ENCODE measurements at places on chromosomes 2 and 18.

DNA sequence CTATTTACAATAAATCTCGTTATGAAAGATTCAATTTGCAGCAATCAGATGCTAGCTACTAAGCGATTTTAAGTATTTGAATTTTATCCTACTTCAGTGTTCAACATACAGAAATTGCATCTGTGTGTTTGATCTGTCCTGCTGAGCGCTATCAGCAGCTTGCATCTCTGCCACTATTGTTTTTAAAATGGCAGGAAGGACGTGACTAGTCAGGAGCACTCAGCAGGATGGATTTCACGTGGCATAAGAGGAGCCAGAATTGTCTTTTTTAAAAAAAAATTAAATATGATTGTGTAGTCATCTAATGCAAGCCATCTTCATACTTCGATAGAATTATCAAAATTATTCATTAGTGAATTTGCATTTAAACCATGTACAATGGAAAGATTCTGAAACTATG, 2.8 kb upstream of the KLHL14 start:
- peak; percentile 17 for DNase-seq

DNA sequence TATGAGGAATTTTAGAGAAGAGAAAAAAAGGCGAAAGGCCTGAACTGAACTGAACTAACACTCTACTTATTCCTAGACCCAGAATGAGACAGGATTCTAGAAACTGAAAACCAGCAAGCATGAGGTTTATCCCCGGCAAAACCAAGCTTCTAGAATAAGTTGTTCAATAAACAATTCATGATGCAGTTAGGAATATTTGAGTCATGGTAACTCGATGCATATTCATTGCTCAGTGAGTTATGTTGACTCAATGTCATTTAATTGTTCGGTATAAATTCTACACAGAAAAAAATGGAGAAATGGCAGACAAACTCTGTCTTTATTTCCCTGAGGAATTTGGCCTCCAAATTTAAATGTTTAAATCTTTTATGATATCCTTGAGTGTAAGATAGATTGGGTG, 321.5 kb downstream of the SATB2 start:
- DNase-seq, result no peak

GRCh38 chr18:77935342-77935741, 685.7 kb downstream of the GALR1 start:
- DNase-seq, result no peak

GRCh38 chr2:168802859-168803725, 655 bp downstream of the NOSTRIN start:
- no peak for DNase-seq

DNA sequence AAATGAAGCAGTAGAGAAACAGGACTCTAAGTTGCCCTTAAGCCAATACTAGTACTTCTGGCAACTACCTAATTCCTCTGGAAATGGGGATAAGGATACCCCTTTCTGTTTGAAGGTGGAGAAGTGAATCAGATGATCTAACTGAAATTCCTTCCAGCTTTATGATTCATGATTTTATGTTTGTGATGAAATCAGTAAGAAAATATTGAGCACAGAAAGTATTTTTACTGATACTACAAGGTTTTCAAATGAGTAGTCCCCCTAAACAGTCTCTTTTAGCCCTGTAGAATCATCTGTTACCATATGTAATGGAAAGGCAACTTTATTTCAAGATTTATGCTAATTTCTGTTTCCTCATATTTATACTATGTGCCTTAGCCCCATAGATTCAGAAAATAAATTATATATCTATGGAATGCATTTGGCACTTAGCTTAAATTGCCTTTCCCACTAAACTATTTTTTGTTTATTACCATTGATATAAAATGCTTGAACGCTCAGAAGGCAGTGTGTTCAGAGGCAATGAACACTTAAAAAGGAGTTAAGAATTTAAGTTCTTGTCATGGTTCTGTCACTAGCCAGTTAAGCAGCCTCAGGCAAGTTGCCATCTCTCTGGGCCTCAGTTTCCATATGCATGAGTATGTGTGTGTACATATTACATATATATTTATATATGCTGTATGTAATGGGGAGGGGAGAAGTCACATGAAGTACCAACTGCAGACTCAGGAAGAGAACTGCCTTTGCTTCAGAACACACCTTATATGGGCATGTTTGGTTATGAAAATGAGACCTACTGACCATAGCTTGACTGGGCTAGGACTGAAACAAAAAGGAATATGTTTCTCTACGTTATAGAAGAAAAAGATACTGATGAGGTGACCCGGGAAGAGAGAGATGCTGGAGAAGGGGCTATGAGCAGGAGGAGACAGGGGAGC, 97.7 kb downstream of the CDC42EP3 start:
- peak; percentile 31 for DNase-seq

- no peak for DNase-seq
These were observed 23.4 kb upstream of the CREG2 start for GRCh38 chr2:101410746-101411145.

- DNase-seq, result no peak
These were observed 78.8 kb upstream of the ARHGAP28 start for GRCh38 chr18:6650747-6651146.

GRCh38 chr2:20130821-20131645, 79.6 kb upstream of the LAPTM4A start:
- DNase-seq, result no peak

DNA sequence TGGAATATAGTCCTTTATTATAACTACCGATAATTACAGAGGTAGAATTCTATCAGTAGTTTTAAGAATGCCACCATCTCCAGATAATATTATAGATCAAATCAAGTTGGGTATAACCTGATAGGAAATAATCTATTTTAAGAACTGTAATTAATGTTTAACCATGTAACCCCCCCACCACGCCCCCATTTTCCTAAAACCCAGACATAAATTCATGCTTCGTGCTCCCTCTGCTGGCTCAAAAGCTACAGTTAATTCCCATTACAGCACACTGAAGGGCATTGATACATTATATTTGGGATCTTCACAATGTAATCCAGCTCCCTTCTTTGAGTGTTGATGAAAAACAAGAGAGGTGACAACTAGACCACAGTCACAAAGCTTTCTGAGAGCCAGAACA, 228.0 kb upstream of the SMAD7 start:
- peak; percentile 37 for DNase-seq

GRCh38 chr2:20094955-20095354, 43.5 kb upstream of the LAPTM4A start:
- no peak for DNase-seq

- DNase-seq, result no peak
These were observed 40.1 kb upstream of the AKAIN1 start for GRCh38 chr18:5237083-5237722.

GRCh38 chr18:51021226-51021965, 8.6 kb upstream of the SMAD4 start:
- no peak for DNase-seq

GRCh38 chr2:19746611-19747309, 155.0 kb downstream of the TTC32 start:
- DNase-seq, result peak; percentile 29

All from endothelial cell of umbilical vein (primary cell).